Activated CD4-positive, alpha-beta T cell treated with anti-CD3 and anti-CD28 coated beads, Interleukin-2, amount 10 ng/mL, durations not matched to agents 7 days and 5 days (primary cell): ENCODE measurements at places on chromosomes 6 and 20.

GRCh38 chr6:129634411-129635230 lies 75.4 kb downstream of the ARHGAP18 start:
- no peaks in the 10 kb centered on the region for H3K4me1 ChIP-seq
- no peak overlapping the region for H3K4me3 ChIP-seq

DNA sequence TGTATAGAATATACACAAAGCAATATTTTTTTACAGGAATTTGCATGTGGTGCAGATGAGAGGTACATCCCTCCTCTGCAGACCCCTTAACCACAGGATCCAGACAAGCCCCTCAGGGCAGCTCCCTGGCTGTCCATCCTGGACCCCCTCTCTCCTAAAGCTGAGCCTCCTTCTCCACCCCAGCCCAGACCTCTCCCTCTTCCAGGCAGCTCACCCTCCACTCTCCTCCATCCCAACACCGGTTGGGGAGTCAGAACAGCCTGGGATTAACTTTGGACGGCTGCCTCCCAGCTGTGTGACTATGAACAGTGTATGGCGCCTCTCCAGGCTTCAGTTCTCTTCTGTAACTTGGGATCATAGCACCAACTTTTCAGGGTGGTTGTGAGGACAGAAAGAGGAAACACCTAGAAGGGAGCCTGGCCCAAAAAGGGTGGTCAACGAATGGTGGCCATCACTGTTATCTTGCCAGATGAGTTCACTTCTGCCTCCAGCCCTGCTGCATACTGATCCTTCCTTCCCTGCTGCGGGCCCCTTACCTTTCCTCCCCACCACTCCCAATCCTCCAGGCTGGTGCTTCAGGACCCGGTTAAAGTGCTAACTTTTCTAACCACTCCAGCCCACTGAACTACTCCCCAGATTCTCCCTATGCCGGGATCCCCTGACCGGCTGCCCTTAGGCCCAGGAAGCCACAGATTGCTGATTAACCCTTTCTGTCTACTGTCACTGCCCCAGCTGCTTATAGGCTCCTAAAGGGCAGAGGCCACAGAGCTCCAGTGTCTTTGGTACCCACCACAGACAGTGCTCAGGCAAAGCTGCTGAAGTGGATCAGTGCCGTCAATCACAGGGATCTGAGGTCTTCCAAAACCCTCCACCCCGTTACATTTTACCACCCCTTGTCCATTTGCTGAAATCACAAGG lies 55.9 kb downstream of the GPR6 start:
- H3K36me3 ChIP-seq, result no peaks in the 10 kb centered on the region
- H3K27me3 ChIP-seq, result no peaks in the 10 kb centered on the region
- H3K4me1 ChIP-seq, result peaks cover 3% of the 10 kb centered on the region
- no peak overlapping the region for H3K4me3 ChIP-seq

GRCh38 chr6:105226598-105227294 lies 46.9 kb upstream of the POPDC3 start:
- no peak for DNase-seq
- no peak overlapping the region for H3K27ac ChIP-seq
- H3K4me3 ChIP-seq, result no peak overlapping the region
- no peaks in the 10 kb centered on the region for H3K4me1 ChIP-seq

GRCh38 chr6:72781624-72782023 lies 159.8 kb downstream of the KCNQ5 start:
- DNase-seq, result no peak
- H3K4me1 ChIP-seq, result no peaks in the 10 kb centered on the region
- H3K4me3 ChIP-seq, result no peak overlapping the region
- H3K27me3 ChIP-seq, result no peaks in the 10 kb centered on the region

DNA sequence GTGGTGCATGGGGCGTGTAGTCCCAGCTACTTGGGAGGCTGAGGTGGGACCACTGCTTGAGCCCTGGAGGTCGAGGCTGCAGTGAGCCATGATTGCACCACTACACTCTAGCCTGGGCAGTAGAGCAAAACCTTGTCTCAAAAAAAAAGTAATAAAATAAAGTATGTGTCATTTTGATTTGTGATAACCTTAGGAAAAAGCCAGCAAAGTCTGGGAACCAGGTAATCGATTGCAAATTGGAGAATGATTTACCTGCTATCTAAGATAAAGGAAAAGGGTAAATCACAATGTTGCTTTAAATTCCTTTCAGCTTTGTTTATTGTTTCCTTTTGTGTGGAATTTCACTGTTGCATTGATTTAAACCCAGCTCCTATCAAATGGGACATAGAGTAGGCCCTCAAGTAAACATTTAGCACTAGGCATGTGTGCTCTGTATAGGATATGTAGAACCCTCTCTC lies 59.0 kb downstream of the SGK1 start:
- DNase-seq, result no peak
- no peaks in the 10 kb centered on the region for H3K4me1 ChIP-seq
- H3K4me3 ChIP-seq, result no peak overlapping the region
- H3K27me3 ChIP-seq, result no peaks in the 10 kb centered on the region
- H3K27ac ChIP-seq, result no peak overlapping the region
- peaks cover 2% of the 10 kb centered on the region for H3K36me3 ChIP-seq

GRCh38 chr6:31713991-31714684 lies 1.0 kb upstream of the LY6G6D start:
- peaks cover 7% of the 10 kb centered on the region for H3K27me3 ChIP-seq
- peaks cover 29% of the 10 kb centered on the region for H3K4me1 ChIP-seq
- H3K36me3 ChIP-seq, result no peaks in the 10 kb centered on the region
- no peak overlapping the region for H3K4me3 ChIP-seq
